AG10803 (cell line): ENCODE measurements at places on chromosomes 3 and 15.
A peak's percentile ranks its signal among the peaks of the same experiment; 100 is the strongest.

GRCh38 chr3:4720316-4721075 lies 227.3 kb downstream of the ITPR1 start:
- DNase-seq, result peak; percentile 91

GRCh38 chr3:120182613-120183511 lies 88.6 kb upstream of the GSK3B start:
- peak; percentile 63 for DNase-seq

DNA sequence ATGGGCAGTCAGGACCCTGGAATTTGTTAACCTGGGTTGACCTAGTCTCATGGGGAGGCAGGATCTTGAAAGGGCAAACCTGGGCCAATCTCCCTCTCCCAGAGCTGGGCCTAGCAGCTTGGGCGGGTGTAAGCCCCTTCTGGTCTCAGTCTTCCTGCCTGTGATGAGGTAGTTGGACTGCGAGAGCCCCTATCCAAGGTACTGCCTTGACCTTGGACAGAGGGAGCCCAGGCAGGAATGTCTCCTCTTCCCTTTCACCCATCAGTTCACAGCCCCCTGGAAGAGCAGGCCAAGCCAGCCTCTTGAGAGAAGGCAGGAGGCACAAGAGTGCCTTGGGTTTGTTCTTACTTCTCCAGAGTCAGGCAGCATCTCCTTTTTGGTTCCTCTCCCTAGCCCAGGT lies 24.7 kb upstream of the SEMA3F start:
- no peak for DNase-seq

DNA sequence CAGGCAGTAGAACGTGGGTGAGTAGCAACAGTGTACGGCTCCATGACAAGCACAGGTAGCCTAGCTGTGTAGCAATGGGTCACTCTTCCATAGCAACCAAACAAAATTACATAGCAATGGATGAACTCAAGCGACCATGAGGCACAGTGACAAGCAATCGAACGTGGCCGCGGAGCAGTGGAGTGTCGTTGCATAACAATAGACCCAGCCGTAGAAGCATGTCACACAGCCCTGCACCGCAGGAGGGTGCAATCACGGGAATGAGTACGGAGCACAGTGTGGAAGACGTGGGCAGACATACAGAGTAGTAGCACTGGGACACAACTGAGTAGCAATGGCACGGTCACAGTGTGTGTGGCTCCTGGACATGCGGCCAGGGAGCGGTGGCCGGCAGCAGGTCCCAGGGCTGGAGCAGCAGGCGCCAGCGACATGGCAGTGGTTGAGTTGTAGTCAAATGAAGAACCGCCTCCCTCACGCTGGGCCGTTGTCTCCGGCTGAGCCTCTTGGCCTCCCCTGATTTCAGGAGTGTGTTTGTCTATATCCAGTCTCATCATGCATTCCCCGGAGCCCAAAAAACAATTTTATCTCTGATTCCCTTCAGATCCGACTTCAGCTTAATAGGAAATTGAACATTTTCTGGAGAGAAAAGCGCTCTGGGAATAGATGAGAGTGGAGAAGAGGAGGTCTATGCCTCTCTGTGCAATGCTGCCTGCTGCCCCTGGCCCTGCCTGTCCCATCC lies 64.1 kb downstream of the CCDC33 start:
- no peak for DNase-seq

DNA sequence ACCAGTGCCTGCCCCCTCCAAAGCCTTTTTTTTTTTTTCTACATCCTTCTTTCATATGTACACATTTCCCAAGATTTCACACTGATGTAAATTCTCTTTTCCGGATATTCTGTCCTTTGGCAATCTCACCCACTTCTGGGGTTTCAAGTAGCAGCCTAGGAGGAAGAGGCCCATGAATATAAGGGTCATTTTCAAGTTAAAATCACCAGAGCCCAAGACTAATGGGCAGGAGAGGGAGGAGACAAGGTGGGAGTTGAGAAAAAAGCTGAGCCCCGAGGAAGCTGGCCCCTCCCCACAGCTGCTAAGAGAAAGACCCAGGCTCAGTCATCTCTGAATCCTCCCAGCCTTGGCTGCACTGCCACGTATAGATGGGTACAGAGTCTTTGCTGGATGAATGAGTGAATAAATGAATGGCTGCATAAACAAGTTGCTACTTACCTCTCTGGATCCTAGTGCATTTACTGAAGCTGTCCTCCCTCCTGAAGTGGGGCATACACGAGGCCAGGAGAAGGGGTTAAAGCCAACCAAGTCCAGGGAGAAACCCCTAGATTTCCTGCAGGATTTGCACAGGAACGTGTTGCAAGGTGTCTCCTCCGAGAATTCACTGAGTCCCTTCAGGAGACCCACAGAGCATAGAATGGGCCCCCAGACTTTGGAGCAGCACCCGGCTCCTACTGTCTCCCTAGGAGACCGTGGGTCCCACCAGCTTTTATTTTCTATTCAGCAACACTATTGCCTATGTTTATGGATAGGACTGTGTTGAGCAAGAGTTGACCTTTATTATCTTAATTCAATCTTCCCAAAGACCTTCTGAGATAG lies 100.8 kb upstream of the LIPC start:
- no peak for DNase-seq

- peak; percentile 78 for DNase-seq
Measured at GRCh38 chr15:51869060-51869421, 39.6 kb downstream of the TMOD3 start.

GRCh38 chr3:194103505-194103904 lies 32.4 kb upstream of the HES1 start:
- no peak for DNase-seq

DNA sequence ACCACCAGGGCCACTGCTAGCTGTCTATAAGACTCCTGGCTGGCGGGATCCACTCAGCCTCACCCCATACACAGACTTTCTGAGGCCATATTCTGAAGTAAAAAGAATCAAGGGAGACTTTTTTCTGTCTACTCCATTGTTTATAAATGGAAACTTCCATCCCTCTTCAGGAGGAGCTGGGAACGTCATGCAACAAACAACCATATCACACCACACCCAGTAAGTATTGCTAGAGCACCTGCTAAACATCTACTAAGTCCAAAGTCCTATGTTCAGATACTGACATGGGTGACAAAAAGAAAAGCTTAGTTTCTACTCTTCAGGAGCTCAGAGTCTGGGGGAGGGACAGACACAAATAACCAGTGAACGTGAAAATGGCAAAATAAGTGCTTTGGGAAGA lies 324.8 kb upstream of the ONECUT1 start:
- DNase-seq, result no peak

- peak; percentile 75 for DNase-seq
Measured at GRCh38 chr3:151404316-151404715, 19.8 kb upstream of the P2RY12 start.

DNA sequence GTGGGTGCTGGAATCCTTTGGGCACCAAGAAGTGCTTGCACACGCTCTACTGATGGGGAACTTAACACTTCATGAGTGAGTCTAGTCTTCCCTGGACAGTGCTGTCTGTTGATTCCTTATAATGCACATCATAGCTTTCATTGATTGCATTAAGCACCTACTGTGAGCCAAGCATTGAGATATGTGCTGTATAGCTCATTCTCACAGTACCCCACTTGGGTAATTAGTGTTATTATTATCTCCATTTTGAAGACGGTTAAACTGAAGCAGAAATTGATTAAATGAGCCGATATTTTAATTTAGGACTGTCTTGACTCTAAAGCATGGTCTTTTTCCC lies 504 bp upstream of the PDHB start:
- no peak for DNase-seq
